RCC 7860 (cell line): ENCODE measurements at places on chromosomes 6 and 20.

GRCh38 chr20:10255846-10256245, 37.2 kb downstream of the SNAP25 start:
- DNase-seq = no peak

DNA sequence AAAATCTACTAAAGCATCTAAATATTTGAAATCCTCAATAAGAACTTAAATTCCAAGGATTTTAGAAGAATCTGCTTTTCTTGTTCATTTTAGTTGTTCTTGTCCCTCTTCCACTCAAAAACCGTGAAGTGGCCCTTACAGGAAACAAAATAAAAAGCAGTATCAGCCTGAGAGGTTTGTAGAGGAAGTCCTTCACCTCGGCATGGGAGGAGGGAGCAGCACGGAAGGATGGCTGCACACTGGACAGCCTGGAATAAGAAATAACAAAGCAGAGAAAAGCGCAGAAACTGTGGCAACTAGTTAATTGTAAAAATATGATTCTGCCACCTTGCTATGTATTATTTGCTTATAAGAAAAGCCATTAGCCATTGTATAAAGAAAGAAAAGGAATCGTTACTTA, 46.1 kb downstream of the RALGAPA2 start:
- DNase-seq = no peak

DNA sequence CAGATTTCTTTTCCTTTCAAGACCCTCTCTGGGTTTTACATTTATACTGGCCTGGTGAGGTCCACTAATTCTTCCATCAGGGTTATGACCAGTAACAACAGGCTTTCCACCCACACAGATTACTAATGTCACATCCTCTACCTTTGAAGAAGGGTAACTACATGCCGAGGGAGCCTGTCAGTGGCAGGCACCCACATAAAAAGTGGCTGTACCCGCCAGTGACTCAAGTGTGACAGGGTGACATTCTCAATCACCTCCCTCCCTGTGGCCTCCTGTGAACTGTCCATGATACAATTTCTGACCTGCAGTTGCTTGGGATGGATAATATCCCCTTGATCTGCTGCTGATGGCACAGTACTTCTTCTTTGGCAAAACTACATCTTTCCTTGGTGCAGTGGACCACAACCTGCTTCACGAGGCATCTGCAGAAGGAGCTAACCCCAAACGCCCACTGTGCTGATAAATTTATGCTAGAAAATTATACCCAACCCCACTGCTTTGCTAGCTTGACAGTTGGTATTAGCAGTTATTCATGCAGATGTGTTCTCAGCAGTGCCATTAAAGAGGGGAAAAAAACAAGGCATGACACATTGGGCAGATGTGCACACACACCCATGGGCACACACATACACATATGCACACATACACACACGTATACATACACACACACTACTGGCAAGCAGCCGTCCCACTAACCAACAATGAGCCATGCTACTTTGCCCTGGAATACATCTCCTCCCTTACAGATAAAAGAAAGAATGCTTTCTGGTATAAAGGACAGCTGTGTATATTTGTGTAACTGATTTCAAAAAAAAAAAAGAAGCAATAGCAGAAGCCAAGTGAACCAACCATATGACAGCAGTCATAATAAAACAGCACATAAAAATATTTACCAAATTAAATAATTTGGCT, 20.8 kb downstream of the GFOD1 start:
- peak; percentile 31 for DNase-seq

DNA sequence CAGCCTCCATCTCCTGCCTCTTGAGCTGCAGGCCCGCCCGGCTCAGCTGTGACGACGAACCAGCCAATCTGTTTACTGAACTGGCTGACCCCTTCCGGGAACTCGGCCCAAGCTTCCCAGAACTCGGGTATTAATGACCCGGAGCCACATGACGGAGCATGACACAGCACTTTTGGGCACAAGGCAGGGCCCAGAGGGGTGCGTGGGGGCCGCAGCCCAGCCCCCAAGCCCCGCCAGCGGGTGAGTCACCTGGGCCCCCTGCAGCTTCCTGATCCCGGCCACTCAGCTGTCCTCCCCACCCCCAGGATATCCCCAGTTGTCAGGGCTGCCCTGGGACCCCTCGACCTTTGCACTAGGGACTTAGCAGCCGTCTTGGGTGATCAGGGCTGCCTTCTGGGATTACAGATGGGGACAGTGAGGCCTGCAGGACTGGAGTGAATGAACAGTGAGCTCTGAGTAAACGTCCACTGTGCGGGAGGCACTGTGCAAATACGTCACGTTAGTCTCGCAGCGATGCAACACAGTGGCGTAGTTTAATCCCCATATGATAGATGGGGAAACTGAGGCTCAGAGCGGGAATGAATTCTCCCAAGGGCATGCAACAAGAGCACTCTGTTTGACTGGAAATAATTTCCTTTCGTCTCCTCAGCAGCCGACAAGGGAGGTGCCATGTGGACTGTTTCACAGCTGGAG, 102.1 kb downstream of the CEBPB start:
- peak; percentile 97 for DNase-seq

DNA sequence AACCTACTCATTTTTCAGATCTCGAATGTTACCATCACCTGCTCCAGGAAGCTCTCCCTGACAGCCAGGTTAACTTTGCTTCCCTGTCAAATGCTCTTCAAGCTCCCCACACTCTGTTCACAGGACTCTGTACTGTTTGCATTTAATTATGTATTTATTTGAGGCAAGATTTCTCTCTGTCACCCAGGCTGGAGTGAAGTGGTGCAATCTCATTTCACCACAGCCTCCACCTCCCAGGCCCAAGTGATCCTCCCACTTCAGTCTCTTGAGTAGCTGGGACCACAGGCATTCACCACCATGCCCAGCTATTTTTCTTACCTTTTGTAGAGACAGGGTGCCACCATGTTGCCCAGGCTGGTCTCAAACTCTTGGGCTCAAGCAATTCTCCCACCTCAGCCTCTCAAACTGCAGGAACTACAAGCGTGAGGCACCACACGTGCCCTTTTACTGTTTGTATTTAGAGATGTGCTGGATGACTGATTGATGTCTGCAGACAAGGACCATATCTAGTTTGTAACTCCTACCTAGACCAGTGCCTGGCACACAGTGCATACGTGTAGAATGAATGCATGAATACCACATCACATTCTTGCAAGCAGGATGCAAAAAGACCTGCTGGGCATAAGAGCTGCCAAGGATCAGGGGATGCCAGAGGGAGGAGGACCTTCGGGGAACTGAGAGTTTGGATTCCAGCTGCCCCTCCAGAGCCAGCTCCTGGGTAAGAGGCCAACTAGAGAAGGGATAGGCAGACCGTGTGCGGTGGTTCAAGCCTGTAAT, 15.6 kb upstream of the CBFA2T2 start:
- no peak for DNase-seq

DNA sequence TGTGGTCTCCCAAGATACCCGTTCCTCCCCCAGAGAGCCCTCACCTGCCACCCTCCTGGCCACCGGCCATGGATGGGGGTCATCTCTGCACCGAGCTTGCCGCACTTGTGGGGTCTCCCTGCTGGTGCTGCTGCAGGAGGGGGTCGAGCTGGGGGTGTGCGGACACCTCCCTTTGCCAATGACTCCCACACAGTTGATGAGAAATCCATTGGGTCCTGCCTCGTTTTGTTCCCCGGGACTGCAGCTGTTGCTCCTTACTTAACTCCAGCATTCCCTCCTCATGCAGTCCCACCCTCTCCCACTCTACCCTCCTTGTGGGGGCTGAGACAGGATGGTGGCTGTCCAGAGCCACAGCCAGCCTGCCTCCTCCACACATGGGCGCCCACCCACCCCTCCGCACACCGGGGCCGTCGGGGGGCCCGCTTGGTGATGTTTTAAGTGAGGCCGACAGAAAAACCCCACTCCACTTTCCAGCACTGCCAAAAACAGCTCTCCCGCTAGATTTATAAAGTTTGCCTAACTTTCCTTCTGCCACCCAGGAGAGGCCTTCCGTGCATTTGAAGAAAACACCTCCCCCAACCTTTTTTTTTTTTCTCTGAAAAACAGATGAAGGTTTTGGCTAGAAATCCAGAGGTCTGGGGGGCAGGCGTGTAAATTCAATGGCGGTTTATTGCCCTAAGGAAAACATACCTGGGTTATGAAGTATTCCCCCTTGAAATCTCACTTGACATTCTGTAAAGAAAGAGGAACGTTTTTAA, 53.5 kb upstream of the APCDD1L start:
- DNase-seq = no peak

- DNase-seq = no peak
Measured at GRCh38 chr6:158011478-158011920, 29.8 kb downstream of the SYNJ2 start.

DNA sequence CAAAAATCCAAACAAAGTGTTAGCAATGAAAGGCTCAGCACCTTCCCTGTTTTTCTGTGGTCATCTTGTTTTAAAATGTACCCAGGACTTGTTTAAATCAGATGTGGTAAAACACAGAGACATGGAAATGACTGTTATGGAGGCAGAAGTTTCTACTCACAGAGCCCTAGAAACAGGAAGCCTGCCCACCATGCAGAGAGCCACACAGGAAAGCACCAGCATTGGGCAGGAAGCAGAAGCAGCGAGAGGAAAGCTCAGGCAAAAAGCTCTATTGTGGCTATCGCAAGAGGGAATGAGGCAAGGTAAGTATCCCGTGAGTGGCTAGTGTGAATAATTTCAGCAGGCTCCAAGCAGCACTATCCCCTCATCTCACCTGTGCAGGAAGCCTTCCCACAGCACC, 42.8 kb downstream of the GPR6 start:
- DNase-seq = no peak

GRCh38 chr6:164897523-164898235, 411.7 kb downstream of the C6orf118 start:
- no peak for DNase-seq

DNA sequence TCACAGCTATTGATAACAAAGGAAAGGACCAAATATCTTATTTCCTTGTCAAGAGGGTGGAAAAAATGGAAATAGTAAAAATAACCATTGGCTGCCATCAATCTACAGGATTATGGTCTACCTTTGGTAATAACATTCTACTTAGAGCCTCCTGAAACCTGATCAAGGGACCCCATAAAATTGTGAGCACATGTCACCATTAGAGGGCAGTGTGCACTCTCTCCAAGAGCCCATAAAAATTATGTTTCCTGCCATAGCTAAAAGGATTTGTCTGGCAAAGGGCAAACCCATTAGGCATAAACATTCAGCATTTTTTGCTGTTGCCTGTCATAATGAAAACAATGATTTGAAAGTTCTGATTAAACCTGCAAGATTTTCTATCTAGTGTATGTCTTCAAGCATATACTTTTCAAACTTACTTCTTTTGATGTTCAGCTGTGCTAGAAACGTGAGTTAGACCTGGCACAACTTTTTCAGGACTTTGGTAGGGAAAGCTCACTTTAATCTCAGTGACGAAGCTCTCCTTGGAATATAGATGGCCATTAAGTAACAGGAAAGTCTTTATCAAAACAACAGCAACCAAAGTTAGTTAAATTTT, 120.7 kb upstream of the ZFP64 start:
- peak; percentile 50 for DNase-seq

DNA sequence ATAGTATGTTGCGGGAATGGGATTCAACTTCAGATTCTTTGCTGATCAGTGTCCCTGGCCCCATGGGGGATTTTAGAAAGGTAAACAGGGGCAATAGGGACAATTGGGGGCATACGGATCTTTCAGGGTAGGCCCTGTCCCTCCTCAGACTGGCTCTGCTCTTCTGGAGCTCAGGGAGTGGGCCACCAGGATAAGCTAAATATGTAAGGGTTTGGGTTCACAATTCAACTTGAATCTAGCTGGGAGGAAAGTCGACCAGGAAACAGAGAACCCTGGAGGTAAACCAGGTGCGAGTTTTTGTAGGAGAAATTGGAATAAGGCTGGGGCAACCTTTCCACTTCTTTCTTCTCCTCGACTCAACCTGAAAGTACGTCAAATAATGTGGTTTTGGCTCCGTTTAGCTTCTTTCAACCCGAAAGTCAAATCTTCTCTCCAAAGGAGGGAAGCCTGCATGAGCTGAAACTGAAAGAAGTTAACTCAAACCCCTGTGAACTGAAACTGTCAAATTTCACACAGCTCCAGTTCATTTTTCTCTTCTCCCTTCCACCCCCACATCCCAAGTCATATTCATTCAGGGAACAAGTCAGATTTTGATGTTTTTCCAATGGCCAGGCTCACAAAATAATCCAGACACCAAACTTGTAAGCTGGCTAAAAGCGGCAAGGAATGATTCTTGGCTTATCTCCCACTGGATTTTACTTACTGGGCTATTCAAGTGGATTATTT, 278.2 kb downstream of the CLIC5 start:
- DNase-seq = no peak

DNA sequence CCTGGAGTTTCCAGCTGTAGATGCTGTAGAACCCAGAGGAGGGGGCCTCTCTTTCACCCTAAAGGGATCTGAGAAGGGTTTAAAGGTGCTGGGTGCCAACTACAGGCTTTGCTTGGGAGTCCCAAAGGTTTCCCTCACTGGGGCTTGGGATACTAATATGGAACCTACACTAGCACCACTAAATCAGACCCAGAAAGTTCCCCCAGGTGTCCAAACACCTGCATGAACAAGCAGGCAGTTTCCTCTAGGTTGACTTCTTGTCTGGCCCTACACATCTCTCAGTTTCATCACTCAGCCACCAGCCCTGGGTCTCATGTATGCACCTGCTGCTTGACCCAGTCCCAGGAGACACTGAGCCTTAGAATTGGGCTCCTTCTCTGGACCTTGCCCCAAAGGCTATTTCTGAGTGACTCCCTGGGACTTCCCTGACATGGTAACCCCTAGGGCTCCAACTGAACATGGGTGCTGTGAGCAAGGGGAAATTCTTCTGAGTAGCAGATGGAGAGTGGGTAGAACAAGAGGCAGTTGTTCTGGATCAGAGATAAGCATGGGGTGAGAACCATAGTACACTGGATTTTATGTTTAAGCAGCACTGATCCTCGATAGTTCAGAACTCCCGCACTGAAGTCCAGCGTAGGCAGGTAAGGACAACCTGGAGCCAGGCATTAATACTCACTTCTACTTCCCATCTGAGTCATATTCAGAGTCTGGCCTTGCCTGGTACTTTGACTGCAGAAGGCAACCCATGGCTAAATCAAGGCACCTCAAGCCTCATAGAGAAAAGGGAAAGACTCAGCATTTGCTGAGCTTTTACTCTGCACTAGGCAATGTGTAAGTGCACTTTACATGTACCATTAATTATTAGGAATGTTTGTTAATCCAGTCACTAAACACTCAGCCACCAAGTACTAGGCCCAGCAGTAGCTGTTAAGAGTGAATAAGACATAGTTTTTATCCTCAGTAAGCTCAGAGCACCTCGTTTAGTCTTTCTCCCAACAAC, 16.8 kb downstream of the BCL2L1 start:
- no peak for DNase-seq

GRCh38 chr20:44997171-44997570, 30.9 kb downstream of the STK4 start:
- no peak for DNase-seq
